ENCODE measurements at places on chromosomes 7 and 10. TPM values are rescaled to one million over a fixed set of nuclear protein-coding genes. Genes with fewer than 3 reads are reported as not detected.
A peak's percentile ranks its signal among the peaks of the same experiment; 100 is the strongest.

DNA sequence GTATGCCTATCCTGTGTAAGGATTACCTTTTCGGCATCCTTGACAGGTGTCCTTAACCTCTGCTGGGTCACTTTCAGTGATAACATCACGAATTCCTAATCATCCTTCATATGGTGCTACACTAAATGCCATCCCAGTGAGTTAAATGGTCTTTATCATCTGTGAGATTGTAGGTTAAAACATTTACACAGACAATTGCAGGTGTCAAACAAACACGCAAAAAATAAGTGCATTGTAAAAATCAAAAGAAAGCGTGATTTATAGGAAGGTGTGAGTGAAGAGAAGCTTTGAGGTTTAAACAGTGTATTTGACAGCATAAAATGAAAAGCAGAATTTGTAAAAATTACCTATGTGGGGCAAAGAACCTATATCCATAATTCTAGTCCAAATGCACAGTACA is 111.5 kb upstream of the IFRD1 start:
- DNase-seq = no peak

- DNase-seq = peak; percentile 76
These were observed 95.5 kb downstream of the CTBP2 start for GRCh38 chr10:125064681-125065492.

- DNase-seq = no peak
These were observed 57.2 kb upstream of the OPALIN start for GRCh38 chr10:96415891-96416554.

DNA sequence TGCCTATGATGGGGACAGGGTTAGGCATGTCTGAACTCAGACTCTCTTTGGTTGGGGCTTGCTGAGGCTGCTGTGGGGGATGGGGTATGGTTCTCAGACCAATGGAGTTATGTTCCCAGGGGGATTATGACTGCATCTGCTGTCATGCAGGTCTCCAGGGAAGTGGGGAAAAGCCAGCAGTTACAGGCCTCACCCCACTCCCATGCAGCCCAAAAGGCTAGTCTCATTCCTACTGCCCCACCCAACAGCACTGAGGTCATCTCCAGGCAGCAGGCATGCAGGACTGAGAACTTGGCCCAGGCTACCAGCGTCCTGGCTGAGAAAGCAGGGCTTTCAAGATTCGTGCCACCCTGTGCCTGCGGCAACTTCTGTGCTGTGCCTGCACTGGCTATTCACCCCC is 373.3 kb downstream of the HTR7 start:
- no peak for DNase-seq

DNA sequence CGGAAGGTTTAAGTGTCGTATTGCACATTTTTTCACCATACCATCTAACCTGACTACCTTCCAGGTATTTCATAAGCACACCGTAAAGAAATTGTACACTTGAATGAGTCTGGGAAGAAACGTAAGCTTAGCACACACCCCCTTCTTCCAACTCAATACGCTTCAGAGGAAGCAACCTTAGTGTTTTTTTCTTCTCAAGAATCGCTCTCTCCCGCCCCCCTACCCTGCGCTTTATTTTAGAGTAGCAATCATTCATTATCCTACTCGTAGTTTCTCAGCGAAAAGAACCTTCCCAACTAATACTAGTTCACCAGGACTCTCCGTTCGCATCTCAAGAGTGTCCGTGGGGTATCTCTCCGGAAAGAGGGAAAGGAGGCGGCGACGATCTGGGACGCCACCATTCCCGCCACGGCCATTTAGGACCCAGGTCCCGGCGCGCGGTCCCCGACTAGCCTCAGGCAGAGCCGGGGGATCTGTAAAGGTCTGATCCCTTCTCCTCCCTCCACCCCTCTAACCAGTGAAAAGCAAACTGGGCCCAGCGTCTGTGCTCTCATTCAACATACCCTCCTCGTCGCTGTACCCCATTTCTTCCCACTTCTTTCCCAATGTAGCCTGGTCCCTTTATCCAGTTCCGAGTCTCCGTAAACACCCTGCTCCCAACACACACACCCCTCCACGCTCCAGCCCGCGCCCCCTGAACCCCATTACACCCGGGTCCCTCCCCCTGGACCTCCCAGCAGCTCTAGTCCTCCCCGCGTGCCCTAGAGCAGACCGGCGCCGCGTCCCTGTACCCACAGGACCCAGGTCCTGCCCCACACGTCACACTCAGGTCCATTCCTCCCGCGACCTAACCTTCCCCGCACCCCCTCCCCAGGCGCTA is 16.0 kb downstream of the MYOZ1 start:
- DNase-seq = peak; percentile 19

GRCh38 chr7:119228482-119228881 is 1004.0 kb downstream of the ANKRD7 start:
- DNase-seq = no peak

DNA sequence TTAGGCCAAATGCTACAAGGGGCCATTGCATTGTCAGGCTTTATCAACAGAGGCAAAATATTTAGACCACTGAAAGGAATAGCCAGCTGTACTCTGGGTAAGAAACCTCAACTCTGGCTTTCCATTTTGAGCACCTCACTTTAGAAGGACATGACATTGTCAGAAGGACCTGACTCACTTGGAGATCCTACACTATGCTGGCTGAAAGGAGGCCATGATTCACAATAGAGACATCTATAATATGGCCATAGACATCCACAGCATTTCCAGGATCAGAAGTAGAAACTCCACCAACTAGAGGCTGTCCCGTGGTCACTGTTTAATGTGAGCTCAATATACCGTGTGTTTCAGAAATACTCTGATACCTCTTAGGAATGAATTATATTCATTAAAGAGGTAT is 140.9 kb downstream of the BTAF1 start:
- no peak for DNase-seq

GRCh38 chr10:60073781-60074656 is 167.7 kb upstream of the CCDC6 start:
- DNase-seq = no peak

GRCh38 chr10:91745090-91745831 is 53.0 kb upstream of the TNKS2 start:
- peak; percentile 25 for DNase-seq

DNA sequence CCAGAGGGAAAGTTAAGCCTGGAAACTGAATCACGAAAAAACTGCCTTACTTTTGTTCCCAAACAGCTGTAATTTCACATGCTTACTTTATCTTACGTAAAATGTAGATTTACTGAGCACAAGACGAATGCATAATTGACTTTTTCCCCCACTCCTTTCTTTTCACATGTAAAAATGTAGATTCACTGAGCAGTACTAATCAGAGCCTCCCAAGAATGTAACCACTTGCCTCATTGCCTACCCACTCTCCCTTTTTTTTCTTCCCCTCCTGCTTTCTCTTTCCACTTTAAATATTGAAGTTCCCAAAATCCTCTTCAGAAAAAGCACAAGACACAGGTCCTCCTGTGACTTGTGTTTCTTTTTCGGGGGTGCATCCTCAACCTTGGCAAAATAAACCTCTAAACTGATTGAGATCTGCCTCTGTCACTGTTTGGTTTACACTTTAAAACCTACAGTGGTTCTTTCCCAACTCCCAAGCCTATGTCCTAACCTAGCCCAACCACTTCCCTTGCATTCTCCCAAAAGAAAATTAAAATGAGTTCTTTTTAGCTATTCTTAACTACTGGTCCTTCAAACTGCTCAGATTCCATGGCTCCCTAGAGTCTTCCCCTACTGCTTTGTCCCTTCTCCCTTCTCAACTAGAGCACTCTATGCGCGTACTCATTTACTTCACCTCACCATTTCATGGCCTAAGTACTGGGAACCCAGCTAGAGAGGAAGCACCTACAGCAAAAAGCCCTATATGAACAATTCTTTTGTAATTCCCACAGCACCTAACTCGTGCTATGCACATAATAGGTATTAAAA is 236.6 kb upstream of the MKLN1 start:
- no peak for DNase-seq

- DNase-seq = no peak
These were observed 235.3 kb upstream of the MKI67 start for GRCh38 chr10:128361487-128361886.

- DNase-seq = no peak
These were observed 31.7 kb upstream of the CYP26C1 start for GRCh38 chr10:93028883-93029282.

DNA sequence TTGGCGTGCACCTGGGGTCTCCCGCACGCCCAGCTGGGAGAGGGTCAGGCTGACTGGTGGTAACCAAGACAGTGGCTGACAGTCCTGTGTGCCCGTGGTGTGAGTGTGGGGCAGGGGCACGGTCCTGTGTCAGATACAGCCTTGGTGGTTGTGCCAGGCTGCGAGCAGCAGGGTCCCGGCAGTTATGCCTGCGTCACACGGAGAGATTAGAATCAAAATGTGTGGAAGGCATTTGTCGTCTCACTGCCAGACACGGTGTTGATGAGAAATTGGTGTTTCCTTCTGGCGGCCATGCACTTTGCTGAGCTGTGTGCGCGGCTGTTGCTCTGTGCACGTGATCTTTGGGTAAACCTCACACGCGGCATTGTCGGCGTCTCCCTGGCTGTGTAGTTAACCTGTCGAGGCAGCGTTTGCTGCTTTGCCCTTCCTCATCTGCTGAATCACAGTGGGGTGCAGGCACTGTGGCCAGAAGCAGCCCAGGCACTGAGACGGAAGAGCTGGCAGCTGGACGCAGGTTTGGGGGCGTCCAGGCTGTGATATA is 87.7 kb downstream of the NKX6-2 start:
- DNase-seq = no peak

DNA sequence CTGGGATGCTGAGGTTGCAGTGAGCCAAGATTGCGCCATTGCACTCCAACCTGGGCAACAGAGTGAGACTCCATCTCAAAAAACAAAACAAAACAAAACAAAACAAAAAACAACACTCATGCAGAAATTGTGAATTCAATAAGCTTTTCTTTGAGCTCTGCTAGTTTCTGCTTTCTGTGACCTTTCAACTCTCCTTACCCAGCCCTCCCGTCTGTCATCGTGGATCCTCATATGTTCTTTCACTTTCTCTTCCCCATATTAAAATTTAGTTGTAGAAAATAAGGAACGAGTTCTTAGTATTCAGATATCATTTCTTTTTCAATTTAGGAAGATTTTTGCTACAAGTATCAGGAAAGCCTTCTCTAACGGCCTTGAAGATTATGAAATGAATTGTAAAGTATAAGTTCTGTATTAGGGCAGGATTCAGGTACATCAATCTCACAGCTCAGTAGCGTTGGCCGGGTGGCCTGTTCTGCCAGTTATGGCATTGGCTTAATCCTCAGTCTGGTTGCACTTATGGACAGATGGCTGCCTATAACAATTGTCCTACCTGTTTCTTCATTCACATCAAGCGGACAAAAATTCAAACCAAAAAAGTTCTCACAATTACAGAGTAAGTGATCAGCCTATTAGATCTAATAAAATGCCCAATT is 1167.0 kb downstream of the SORCS3 start:
- no peak for DNase-seq

DNA sequence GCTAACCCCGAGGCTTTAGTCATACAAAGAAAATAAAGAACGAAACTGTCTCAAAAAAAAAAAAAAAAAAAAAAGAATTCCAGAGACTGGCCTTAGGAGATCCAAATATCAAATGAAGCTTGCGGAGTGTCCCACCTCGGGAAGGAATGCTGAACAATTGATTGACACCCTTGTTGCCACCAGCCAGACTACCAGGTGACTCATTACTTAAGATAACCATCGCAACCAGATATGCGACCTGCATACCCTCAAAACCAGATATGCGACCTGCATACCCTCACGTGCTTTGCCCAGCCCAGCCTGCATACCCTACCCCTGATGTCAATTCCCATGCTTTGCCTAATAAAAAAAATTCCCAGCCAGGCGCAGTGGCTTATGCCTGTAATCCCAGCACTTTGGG is 2.7 kb upstream of the PRKRIP1 start:
- no peak for DNase-seq

- DNase-seq = no peak
These were observed 26.9 kb downstream of the RAMP3 start for GRCh38 chr7:45184326-45185027.

- no peak for DNase-seq
These were observed 384.6 kb upstream of the ADARB2 start for GRCh38 chr10:2121929-2122328.

- no peak for DNase-seq
These were observed 106.5 kb downstream of the WDR37 start for GRCh38 chr10:1162481-1163203.

- no peak for DNase-seq
These were observed 433.9 kb downstream of the GLRX3 start for GRCh38 chr10:130570074-130570473.

- DNase-seq = no peak
These were observed 26.1 kb downstream of the PRLHR start for GRCh38 chr10:118569241-118569881.

- no peak for DNase-seq
These were observed 13.3 kb upstream of the RPA3 start for GRCh38 chr7:7731732-7732131.

DNA sequence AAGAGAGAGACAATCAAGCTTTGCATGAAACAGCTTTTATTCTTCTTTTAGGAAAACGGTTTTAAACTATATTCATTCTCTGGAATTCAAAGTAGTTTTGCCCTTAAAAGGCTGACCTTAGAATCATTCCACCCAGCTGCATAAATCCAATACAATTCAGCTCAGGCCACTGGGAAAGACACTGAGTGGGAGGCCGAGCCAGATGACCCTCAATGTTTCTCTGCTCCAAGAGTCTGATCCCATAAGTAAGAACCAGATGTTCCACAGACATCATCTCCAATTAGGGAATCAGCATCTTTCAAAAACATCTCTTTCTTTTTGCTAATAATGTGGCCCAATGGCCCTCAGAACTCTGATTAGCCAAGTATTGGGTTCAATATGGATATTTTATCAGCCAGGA is 26.1 kb downstream of the CREB3L2 start:
- DNase-seq = no peak

DNA sequence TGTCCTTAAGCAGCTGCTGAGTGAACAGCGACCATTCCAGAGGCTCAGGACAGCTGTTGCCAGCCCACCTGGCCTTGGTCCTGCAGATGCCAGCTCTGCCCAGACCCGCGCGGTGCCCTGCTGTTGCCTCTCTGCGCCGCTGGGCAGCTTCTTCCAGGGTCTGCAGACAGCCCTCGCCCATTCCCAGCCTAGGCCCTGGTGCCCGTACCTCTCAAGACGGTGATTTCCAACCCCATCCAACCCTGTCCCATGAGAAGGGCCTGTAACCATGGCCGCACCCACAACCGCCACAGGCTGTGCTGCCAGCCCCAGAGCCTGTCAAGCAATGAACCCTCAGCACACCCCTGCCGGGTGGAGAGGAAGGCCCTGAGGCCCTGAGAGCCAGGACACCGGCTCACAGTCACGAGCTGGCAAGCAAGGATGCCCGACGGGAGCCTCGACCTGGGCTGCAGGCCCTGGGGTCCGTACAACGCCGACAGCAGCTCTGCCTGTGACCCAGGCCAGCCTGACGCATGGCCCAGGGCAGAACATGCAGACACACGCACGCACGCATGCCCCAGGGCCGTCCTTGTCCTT is 231.9 kb downstream of the MAD1L1 start:
- DNase-seq = no peak

- no peak for DNase-seq
These were observed 67.5 kb downstream of the C1GALT1 start for GRCh38 chr7:7249814-7250213.

SLC18A3 gene
- not detected for total RNA-seq

MGMT gene
- 48.7 TPM for total RNA-seq

CCZ1 gene
- total RNA-seq = 41.0 TPM

TMEM254 gene
- total RNA-seq = 25.0 TPM

UPK3BL2 gene
- 19.5 TPM for total RNA-seq

MARVELD1 gene
- 46.6 TPM for total RNA-seq

PDK4 gene
- 453 TPM for total RNA-seq

HMX2 gene
- not detected for total RNA-seq

PNLIPRP2 gene
- total RNA-seq = not detected

GNG11 gene
- total RNA-seq = 43.4 TPM
